Posterior cingulate gyrus (tissue), 11 donors: ENCODE measurements at places on chromosomes 7 and 10.

GRCh38 chr7:94360926-94361325 is 33.8 kb upstream of the COL1A2 start:
- no peak for DNase-seq

DNA sequence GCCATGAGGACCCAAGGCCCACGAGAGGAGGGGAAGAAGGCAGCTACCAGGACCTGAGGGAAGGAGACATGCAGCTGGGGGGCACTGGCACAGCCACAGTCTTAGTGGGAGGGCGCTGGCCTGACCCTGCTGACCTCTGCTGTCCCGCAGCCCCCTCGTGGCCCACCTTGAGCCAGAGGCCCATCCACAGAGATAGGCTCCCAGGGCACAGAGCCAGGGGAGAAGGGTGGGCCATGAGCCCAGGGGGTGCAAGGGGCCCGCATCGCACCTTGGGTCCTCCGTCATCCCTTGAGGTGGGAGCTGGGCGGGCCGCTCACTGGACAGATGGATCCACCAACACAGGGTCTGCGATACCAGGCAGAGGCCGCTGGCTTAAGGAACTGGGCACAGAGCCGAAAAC is 387.7 kb upstream of the PFKP start:
- DNase-seq: no peak

DNA sequence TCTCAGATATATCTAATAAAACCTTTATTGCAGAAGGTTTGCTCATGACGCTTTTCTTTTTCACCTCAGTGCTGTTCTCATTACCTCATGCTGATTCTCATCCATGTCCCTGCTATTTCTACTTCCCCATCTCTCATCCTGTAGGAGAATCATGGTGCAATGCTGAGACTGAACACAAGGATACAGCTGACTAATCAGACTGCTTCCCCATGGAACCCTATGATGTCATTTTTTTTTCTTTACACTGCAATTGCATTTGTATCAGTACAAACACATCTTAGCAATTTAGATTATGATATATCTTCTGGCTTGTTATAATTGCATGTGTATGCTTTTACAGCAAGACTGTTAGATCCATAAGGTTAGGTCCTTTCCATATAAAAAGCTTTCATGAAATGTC is 93.7 kb downstream of the SEMA3A start:
- no peak for DNase-seq

DNA sequence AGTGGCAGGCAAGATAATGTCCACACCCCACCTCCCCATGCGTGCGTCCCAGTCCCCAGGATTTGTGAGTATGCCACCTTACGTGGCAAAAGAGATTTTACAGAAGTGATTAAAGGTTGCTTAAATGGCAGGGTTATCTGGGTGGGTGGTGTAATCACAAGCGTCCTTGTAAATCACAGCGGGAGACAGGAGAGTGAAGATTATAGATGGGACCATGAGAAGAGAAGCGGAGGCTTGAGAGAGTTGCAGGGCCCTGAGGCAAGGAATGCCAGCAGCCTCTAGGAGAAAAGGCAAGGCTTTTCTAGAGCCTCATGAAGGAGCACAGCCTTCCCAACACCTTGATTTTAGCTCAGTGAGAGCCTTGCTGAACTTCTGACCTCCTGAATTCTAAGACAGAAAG is 10.2 kb downstream of the ZRANB1 start:
- no peak for DNase-seq

DNA sequence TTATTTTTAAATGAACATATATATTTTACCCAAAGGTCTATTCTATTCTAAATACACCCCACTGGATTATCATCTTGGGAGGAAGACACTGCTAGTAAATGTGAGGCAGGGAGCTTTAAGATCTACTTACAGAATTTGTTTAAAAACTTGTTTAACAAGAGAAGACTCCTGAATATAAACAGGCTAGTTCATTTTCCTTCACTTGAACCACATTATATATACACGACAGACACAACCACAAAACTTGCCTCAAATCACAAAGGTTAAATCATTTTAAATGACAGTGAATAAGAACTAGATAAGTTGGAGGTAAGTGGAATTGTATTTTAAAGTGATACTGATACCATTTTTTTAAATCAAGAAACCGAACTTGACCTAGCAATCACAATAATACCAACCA is 109.2 kb downstream of the ATE1 start:
- DNase-seq: no peak

GRCh38 chr7:40003597-40003996 is 53.5 kb downstream of the CDK13 start:
- DNase-seq: no peak
